ENCODE measurements at places on chromosomes 4 and X.

- DNase-seq, result no peak
Measured at GRCh38 chr4:45241976-45242375, 515.6 kb upstream of the GNPDA2 start.

DNA sequence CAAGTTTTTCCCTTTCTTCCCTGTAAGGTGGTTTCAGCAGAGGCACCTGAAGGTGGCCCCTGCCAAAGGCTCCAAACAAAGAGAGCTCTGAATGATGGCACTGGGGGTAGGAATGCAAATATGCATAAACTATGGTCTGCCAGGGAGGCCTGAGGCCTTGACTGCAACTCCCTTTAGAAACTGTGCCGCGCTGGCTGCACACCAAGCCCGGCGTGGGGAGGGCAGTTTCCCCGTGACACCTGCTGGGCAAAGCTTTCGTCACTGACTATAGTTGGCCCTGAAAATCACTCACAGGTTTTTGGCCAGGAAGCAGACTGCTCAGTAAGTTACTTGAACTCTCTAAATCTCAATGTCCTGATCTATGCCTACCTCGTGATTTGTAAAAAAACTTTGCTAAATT, 97.8 kb upstream of the ATOH1 start:
- DNase-seq, result no peak

DNA sequence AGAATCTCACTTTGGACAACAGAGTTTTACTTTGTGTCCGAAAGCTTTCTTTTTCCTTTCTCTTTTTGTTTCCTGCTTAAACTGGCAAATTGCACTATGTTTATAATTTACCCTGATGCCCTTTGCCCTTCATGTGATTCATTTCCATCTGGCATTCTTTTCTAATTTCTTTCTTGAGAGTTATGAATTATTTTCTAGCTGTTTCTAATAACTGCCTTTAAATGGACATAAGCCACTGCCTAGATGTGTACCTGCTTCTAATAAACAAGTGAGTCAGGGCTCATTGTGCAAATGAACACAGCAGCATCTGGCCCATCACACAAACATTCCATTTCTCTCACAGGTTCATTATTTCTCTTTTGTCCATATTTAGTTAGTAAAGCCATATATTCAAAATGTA, 242.3 kb upstream of the GPRIN3 start:
- no peak for DNase-seq

GRCh38 chr4:142419712-142420111, 426.4 kb downstream of the INPP4B start:
- no peak for DNase-seq

DNA sequence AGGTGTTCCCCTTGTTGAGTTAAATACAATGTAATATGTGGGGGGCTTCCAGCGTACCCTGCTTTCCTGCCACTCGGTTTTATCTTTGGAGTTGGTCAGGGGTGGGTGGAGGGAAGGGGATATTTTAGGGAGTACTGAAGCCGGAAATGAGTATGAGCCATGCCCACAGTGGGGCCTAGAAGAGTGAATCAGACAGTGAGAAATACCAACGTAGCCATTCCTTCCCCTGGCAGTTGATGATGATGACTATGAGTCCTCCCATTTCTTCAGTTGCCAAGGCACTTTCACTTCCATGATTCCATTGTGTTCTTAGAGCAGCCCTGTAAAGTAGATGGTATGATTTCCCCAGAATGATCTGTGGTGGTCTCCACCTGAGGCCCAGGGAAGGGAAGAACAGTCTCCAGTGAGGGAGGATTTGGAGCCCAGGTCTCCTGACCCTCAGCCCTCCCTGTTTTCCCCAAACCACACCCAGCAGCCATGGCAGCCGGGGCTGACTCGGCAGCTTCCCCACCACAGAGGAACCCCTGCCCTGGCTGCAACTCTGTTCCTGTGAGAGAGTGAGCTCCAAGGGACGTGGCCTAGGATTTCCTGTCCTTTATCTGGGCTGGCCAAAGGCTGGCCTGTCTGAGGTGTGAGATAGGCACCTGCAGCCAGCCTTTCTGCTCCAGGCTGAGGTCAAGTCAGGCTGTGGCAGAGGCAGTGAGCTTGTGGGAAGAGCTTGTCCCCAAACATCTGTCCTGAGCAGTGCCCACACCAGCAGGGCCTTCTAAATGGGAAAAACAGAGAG, 52.7 kb downstream of the STARD8 start:
- DNase-seq, result peak; percentile 86

DNA sequence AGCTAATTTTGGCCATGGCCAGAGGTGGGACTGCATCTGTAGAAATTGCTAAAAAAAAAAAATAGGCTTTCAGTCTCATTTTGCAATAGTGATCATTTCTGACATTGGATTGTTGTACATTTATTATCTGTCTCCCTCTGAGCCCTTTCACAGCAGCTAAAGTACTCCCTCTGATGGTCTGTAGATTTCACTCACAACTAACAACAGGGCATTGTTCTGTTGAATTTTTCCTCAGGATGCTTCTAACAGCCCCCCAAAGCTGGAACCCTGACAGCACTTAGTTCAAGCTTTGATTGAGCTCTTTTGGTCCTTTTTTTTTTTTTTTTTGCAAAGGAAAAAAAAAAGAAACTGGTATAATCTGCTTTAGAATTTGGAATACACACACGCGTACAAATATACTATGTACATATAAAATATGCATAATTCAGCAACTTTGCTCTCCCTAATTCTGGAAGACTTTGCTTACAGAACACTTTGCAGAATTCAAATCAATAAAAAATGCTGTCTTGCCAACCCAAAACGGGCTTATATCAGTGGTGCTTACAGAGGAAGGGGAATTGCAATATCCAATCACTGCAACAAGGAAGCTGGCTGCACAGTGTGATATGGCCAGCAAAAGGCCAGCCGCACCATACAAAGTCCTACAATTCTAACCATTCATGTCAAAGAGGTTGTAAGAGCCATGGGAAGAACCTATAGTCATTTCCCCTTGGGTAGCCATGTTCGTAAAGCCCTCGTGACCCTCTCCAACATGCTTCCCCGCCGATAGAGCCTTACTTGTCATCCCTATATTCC, 406.4 kb downstream of the SMARCA1 start:
- no peak for DNase-seq
